ENCODE measurements at places on chromosomes 2 and 18.

GRCh38 chr18:63679820-63680606, 18.3 kb upstream of the SERPINB3 start:
- no peak for DNase-seq

DNA sequence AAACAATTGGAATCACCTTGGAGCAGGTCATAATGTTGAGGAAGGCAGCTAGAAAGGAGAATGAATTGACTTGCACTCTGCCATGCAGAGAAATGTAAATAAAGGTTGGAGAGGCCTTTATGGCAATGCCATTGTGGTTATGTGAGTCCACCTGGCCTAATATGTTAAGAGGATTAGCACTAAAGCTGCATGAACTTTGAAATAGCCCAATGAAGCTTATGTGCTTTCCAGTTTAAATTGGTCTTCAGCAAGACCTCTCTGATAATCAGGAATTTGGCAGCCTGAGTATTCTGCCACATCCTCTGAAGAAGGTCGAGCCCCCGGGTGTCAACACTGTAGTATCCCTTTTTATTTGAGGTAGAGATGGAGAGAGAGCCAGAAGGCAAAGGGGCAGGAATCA, 464.9 kb downstream of the CDH2 start:
- DNase-seq, result no peak

DNA sequence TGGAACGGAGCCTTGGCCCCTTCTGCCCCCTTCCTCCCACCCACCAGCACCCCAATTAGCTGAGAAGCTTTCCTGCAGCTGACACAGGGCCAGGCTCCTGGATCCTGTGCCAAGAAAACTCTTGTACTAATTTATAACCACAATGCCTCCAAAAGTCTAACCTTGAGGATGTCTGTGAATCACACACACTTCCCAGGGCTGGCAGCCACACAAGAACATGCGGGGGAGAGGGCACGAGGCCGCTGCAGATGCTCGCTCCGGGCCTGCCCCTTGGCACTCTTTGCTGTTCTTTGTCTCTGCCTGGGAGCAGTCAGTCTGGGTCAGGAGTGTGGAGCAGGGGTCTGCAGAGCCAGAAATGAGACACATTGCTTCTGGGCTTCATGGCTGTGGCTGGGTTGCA, 62.7 kb upstream of the KIF5C start:
- DNase-seq, result peak; percentile 64

GRCh38 chr18:28459587-28459986, 282.7 kb upstream of the CDH2 start:
- DNase-seq, result no peak

- no peak for DNase-seq
These were observed 151.4 kb downstream of the TWIST2 start for GRCh38 chr2:238999291-238999741.
